Kidney tubule cell (primary cell): ENCODE measurements at places on chromosomes 12 and 14.

DNA sequence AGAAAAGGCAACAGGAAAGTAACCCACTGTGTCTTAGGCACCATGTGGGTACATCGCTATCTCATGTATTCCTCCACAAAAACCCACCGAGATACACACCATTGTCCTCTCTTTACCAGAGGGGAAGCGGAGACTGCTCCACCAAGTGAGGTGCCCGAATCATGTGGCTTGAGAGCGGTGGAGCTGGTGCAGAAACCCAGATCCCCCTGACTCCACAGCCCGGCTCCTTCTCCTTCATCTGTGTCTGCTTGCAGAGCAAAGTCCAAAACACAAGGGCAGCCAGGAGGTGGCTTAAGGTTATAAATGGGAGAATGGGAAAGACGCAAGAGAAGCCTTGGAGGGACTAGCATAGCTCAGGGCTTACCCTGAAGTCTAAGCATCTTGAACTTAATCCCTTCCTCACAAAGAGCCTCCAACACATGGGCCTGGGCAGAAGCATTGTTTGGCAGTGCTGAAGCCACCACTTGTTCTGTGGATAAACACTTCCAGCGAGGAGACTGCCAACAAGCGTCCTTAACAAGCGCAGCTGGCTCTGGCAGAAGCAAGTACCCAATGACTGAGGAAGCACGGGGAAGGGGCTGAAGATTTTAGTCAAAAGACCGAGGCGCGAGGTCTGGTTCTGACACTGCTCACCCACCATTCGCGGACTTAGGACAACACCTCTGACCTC, 83.0 kb downstream of the TTC7B start:
- DNase-seq, result no peak

DNA sequence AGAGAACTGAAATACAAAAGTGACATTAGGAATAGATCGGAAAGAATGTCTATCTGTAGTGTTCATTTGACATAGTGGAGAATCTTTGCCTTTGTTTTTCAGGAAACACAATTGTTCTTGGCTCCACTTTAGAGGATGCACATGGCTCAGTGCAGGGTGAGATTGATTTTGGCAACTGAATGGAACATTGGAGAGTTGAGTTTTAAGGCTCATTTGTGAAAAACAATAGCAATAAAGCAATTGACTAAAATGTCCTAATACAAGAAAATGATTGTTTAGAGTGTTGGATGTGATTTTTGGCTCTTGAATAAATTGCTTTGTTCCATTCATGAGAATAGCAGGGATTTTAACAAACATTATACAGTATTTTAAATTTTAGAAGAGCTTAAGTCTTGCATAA, 116.4 kb downstream of the SLC38A1 start:
- DNase-seq, result no peak

DNA sequence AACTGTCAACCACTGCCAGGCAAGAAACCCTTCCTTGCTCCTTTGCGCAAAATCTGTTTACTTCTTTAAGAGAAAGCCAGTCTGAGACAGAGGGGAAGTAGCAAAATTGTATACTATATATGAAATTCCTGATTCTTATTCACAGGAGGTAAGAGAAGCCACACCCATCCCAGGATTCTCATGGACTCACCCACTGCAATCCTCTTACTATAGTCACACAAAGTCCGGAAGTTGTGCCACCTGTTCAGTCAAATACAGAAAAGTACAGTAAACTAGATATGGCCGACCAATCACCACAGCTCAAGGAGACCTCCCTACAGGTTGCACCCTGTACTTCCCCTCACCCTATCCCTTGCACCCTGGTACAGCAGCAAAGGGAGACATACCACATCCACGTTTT, 2.9 kb downstream of the PRMT5 start:
- peak; percentile 39 for DNase-seq

GRCh38 chr12:128971802-128972201, 118.5 kb downstream of the GLT1D1 start:
- DNase-seq, result peak; percentile 71

GRCh38 chr14:21974741-21975140, 301.1 kb upstream of the OR4E1 start:
- no peak for DNase-seq
